ENCODE measurements at places on chromosomes 13 and 19.

DNA sequence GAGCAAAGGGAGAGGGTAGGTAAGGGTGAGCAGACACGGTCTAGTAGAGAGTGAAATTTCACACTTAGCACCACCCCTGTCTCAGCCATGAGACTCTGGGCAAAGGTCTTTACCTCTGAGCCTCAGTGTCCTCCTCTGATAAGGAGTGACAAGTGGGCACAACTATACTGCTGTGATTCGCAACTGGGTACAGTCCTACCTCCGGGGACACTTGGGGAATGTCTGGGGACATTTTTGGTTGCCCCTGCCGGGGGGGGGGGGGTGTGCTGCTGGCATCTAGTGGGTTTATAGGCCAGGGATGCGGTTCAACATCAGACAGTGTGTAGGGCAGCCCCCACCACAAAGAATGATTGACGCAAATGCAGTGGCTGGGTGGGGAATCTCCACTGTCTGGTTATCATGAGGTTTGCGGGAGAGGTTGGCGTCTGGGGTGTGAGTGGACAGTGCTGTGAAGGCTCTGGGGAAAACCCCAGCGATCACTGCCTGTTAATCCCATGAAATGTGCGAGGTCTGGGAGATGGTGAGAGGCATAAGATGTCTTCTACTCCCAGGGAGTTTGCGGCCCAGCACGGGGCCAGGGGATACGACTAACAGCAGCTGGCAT, 4.3 kb downstream of the NACC1 start:
- peak; percentile 33 for DNase-seq

DNA sequence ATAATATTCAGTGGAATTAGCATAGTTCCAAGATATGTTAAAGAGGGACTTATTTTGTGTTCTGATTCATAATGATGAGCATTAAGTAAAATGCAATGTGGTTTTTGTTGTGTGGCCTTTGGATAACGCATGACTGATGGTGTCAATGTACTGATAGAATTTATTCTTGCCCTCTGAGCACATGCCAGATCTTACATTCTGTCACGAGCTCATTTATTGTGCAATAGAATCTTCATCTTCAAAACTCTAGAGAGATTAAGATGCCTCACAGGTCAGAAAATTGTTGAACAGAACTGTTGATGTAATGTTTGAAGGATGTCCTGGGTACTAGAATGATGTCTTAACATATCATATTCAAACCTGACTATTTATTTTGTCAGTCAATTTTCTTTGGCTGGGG, 148.0 kb upstream of the HTR2A start:
- no peak for DNase-seq

DNA sequence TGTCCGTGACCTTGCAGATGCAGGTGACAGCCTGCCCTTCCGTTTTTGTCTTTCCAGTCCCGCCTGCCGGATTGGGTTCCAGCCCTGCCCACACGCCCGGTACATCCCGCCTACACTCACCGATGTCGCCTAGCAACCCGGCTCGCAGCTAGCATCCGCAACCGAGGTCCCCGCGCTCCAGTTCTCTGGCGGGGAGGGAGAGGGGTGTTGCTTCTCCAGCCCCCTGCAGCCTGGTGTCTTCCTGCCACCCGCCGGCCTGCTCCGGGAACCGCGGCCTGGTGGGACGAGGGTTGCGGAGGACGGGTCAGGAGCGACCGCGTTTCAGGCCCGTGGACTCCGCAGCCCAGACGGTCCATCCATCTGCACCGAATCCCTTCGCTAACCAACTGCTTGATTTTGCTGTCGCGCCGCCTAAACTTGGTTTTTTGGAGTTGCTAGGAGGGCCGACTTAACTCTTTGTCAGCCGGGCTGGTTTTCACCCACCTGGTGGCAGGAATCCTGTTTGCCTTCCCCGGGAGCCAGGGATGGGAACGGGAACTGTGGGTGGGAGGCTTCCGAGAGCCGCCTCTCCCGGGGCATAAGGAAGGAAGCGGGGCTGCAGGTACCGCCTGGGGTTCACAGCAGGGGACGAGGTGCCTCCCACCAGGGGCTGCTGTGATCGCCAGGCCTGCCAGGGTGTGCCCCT, 15.4 kb upstream of the MATK start:
- DNase-seq, result peak; percentile 69

DNA sequence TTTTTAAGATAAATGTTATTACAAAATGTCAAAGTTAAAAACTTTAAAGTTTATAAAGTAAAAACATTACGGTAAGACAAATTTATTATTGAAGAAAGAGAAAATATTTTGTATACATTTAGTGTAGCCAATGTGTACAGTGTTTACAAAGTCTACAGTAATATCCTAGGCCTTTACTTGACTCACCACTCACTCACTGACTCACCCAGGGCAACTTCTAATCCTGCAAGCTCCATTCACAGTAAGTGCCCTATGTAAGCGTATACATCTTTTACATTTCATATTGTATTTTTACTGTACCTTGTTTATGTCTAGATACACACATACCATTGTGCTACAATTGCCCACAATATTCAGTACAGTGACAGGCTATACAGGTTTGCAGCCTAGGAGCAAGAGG, 448.2 kb downstream of the KCTD12 start:
- no peak for DNase-seq

DNA sequence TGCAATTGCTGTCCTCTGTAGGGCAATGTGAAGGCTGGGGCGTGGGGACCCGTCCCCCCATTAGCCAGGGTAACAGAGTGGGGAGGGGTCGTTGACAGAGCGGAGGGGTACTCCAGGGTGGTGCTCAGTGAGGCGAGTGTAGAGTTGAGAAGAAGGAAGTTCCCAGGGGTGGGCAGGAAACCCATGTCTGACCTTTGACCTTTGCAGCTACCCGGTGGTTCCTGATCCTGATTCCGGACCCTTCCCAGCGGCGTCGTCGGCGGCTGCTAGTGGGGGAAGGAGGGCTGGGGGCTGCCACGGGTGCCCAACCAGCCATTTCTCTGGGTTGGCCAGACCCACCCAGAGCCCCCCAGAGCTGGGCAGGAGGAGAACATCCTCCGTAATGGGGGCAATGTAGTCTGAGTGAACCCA, 2.1 kb upstream of the PLVAP start:
- DNase-seq, result no peak

DNA sequence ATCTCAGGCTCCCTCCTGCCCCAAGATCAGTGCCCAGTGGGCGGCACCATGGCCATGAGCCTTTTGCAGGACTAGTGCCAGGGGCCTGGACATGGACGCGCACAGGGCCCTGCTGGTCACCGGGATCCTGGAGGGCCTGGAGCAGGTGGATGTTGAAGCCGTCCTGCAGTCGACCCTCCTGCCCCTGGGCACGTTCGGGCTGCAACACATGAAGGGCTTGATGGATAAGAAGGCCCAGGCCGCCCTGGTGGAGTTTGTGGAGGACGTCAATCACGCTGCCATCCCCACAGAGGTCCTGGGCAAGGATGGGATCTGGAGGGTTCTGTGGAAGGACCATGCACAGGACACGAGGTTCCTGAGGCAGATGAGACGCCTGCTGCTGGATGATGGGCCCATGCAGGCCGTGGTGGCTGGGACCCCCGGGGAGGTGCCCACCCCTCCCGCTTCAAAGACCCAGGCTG, 38.0 kb upstream of the PNMA8B start:
- no peak for DNase-seq

DNA sequence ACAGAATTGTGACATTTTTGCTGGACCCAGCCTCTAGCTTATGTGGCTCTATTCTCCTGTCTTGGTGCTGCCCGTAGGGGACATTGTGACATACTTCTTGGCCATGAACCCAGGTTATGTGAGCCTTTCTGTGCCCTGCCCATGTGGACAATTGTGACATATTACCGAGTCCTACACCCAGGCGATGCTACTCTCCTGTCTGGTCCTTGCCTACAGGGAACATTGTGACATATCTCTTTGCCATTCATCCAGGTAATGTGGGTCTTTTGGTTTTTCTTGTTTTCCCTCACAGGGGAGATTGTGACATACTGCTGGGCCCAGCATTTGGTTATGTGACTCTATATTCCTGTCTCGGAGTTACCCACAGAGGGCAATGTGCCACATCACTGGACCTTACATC, 71.5 kb upstream of the ZNF43 start:
- no peak for DNase-seq

GRCh38 chr19:13408889-13409518, 97.3 kb downstream of the CACNA1A start:
- DNase-seq, result no peak

DNA sequence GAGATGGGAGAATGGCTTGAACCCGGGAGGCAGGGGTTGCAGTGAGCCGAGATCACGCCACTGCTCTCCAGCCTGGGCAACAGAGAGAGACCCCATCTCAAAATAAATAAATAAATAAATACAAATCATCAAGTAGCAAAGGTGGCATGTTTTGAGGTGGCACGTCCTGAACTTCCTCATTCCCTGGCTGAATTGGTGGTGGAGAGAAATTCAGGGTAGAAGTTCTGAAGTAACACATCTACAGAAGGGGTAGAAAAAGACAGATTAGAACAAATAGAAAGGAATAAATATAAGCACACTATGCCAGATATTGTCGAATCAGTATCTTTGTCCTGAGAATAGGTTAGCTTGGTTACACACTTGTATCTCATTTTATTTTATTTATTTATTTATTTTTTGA, 6.3 kb downstream of the IFI30 start:
- no peak for DNase-seq

DNA sequence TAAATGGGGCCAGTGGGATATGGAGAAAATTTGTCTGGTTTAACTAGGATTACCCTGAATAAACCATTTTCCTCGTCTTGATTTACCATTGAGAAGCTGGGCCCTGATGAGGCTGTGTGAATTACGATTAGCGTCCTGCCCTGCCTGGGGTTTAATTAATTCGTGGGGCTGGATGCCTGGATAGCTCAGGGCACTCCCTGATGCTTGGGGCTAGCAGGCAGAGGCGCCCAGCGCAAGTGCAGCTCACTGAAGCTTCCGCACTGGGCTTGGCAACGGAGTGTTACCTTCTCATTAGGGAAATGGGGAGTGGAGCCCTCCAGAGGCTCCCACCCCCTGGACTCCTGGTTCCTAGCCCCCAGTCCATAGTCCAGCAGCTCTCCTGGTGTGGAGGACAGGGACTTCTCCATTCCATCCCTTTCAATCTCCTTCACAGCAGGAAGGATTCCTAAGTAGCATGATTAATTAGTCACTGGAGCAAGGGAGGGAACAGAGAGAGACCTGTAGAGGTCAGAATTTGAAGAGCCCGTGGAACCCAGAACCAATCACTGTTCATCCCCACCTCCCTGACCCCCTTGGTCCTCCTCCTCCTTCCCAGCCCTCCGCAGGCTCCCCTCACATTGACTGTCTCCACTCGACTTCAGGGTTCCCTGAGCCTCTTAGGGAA, 107.2 kb downstream of the UQCRFS1 start:
- no peak for DNase-seq

- peak; percentile 55 for DNase-seq
Observed at GRCh38 chr19:1132552-1133383, 29.0 kb downstream of the GPX4 start.

- no peak for DNase-seq
Observed at GRCh38 chr19:42487032-42487797, 41.1 kb downstream of the CEACAM1 start.

- DNase-seq, result no peak
Observed at GRCh38 chr19:10862561-10863106, 8.7 kb upstream of the CARM1 start.

- no peak for DNase-seq
Observed at GRCh38 chr13:44932850-44933251, 56.4 kb downstream of the NUFIP1 start.

GRCh38 chr19:4754248-4754647, 30.6 kb upstream of the DPP9 start:
- DNase-seq, result no peak

DNA sequence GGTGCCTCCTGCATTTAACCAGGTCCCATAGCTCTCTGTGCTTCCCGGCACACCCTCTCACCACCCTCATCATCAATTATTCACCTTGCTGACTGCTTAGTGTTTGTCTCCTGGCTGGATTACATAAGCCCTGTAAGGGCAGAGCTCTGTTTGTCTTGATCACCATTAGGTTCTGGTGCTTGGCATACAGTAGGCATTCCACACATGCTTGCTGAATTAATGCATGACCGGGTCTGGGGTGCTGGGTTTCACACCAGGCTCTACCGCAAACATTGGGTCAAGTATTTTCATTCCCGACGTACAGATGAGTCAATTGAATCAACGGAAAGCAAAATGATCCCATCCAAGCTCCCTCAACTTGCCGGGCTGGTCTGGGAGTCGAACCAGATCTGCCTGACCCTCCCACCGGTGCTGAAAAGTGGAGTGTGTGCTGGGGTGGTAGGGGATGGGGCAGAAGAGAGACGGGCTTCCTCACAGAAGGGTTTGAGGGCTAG, 28.5 kb downstream of the VAV1 start:
- no peak for DNase-seq

GRCh38 chr13:98648141-98648540, 71.2 kb upstream of the STK24 start:
- DNase-seq, result no peak

- no peak for DNase-seq
Observed at GRCh38 chr13:63460462-63461090, 2044.9 kb upstream of the PCDH20 start.

- DNase-seq, result no peak
Observed at GRCh38 chr19:33628921-33629825, 7.4 kb downstream of the CHST8 start.

GRCh38 chr19:31355665-31356289, 6.5 kb upstream of the TSHZ3 start:
- DNase-seq, result no peak

GRCh38 chr13:98515818-98516465, 61.0 kb downstream of the STK24 start:
- DNase-seq, result no peak

DNA sequence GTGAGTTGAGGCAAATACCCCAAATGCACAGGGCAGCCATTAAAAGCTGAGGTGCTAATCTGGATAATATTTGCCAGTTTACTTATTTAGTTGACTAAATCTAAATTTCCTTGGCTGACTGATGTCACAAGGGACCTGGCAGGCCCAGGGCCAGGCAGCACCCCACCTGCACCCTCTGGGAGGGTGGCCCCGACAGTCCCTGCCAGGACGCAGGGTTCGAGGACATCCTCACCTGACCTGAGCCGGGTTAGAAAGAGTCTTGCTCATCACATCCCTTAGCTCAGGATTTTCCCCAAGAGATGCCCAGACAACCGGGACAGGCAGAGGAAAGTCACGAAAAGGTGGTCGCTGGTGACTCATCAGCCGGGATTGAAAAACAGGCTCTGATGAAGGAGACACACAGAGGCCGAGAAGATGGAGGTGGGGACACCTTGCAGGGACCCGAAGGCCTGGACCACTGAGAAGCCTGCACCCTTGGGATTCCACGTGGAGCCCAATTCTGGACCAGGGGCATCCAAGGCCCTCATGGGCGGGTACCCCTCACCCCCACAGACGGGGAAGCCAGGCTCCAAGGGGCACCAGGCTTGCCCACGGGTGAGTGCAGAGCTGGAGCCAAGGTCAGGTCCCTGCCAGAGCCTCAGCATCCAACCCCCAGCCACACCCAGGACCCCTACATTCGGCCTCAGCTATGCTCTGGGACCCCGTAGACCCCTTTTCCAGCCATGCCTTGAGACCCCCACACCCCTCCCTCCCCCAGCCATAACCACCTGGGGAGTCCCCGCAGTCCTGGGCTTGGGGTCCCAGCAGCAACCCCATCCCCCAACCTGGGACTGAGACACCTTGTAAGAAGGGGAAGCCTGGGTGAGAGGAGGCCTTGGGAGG, 103.2 kb downstream of the SOX1 start:
- no peak for DNase-seq
